Fibroblast of villous mesenchyme (primary cell): ENCODE measurements at places on chromosomes 3 and 15. TPM values are rescaled to one million over a fixed set of nuclear protein-coding genes. Genes with fewer than 3 reads are reported as not detected.

- DNase-seq: no peak
These were observed 124.8 kb downstream of the ATP10A start for GRCh38 chr15:25738171-25738965.

DNA sequence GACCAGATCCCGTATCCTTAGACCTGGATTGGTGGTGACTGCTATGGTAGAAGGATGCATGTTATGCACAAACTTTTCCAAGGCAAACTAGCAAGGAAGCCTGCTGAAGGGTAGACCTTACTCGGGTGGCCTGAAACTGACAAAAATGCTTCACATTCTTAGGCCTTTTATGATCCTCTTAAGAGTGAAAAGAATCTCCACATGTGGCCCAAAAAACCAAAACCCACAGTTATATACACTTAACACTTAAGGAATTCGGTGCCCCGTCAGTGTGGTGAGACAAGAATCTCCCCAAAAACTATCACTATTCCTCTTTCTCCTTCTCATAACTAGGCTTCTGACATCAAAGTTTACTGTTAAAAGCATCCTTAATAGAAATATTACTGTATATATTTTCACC lies 130.1 kb upstream of the SOX2 start:
- no peak for DNase-seq

- DNase-seq: peak; percentile 79
These were observed 20.8 kb downstream of the ARL14 start for GRCh38 chr3:160697637-160698380.

- DNase-seq: no peak
These were observed 258.1 kb upstream of the ROPN1 start for GRCh38 chr3:124250053-124250452.

GRCh38 chr3:138328341-138328740 lies 1.3 kb downstream of the NME9 start:
- peak; percentile 60 for DNase-seq

DNA sequence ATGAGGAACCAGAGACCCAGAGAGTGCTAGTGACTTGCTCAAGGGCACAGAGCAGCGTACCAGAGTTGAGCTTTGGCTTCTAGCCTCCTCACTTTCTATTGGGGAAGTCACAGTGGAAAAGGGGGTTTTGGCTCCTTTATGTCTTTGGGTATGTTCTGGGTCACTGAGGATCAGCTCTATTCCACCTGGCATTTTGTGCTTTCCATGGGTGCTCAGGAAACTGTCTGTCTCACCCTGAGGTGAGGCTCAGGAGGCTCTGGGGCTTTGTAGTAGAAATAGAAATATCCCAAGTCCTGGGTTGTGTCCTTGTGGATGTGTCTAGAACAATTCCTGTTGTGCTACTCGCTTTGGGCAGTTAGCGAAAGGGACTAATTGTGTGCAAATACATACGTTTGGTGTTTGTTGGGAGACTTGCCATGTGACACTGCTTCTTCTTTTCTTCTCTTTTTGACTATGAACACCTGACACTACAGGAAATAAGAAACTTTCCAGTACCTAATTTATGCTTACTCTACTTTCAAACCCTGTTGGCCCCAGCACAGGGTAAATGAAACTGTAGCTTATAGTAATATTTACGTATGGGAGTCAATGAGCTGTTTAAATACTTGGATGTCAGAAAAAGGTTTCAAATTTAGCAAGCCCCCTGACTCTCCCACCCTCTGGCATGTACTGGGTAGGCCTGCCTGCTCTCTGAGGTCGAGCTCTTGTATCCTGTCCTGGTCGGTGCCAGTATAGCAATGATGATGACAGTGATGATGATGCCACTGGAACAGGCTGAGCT lies 35.6 kb downstream of the SMAD3 start:
- no peak for DNase-seq

DNA sequence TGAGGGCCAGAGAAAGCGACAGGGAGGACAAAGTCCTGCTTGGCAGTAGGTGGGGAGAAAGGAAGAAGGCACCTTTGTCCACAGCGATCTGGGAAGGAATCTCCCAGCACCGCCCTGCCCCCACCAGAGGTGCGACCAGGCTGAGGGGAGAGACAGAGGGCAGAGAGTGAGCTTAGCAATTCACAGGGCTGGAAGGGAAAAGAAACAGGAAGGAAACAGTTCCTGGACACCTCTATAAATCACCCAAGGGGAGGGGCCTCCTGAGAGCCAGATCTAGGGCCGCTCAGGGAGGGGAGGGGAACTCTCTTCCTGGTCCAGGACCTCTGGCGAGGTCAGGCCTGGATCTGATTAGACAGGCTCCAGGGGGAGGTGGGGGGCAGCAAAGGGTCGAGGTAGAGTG lies 35.4 kb downstream of the RNU5B-1 start:
- no peak for DNase-seq

DNA sequence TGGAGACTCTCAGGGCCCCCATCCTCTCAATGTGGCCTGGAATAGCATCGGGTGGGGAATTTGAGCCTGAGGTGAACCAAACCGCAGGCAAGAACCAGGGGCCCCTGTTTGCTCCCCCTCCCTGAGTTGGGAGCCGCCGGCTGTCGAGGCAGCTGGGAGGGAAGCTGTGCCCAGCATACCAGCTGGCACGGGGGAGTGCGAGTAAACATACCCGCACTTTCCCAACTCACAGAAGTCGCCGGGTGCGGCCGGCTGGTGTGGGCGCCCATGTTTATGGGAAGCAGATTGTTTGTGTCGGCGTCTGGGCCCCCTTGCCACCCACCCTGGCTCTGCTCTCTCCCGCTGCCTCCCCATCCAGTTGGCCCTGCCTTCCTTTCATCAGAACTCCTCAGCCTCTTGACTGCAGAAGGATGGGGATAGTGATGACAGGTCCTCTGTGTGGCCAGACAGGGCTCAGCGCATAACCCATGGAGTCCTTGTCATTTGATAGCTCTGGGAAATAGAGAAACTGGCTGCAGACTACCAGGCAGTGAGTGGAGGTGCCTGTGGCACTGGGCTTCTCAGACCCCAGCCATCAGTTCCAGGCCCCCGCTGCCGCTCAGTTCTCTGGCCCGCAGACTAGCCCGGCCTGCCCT lies 60.4 kb downstream of the CACNA2D2 start:
- no peak for DNase-seq

IL20RB gene
- total RNA-seq: 1.6 and 2.2 TPM in 2 replicates

CACNA1D gene
- under 0.01 TPM in 1 of 2 replicates, not detected in the other for total RNA-seq

PDCD10 gene
- total RNA-seq: 79.9 and 84.1 TPM in 2 replicates

GPR149 gene
- total RNA-seq: not detected in 2 replicates
